ENCODE measurements at places on chromosomes 7 and 10.

- DNase-seq = no peak
Observed at GRCh38 chr10:49024484-49024883, 84.8 kb upstream of the LRRC18 start.

- no peak for DNase-seq
Observed at GRCh38 chr7:98387544-98388226, 13.2 kb downstream of the BAIAP2L1 start.

GRCh38 chr7:122329145-122329802, 24.7 kb upstream of the FEZF1 start:
- DNase-seq = no peak

GRCh38 chr7:106419455-106420182, 134.8 kb upstream of the NAMPT start:
- no peak for DNase-seq

DNA sequence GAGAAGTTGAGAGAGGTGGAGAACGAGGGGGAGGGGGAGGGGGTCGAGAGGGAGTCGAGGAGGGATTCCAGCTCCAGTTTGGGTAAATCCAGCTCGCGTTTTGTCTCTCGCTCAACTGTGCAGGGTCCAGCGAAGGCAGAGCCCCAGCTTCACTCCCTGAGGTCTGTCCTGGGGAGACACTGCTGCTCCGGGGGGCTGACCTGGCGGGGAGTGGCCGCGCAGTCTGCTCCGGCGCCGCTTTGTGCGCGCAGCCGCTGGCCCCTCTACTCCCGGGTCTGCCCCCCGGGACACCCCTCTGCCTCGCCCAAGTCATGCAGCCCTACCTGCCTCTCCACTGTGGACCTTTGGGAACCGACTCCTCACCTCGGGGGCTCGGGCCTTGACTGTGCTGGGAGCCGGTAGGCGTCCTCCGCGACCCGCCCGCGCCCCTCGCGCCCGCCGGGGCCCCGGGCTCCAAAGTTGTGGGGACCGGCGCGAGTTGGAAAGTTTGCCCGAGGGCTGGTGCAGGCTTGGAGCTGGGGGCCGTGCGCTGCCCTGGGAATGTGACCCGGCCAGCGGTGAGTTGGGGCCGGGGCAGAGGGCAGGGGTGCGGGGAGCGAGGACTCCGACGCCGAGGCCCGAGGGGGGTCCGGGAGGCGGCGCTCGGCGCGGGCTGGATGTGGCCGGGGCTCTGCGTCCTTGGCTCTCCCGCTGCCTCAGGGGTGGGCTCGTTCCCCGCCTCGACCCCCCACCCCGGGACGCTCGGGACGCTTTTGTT, at the start of gene TET1:
TET1 (plus strand) TSS at position 152 of the 757 bp plus-strand sequence. CDS start 12,002 bp downstream, outside the sequence.
- DNase-seq = no peak

GRCh38 chr10:46286991-46287693, at the start of gene ANTXRL:
ANTXRL (plus strand) TSS chr10:46286997; CDS start chr10:46287263, 266 bp downstream.
- DNase-seq = no peak

DNA sequence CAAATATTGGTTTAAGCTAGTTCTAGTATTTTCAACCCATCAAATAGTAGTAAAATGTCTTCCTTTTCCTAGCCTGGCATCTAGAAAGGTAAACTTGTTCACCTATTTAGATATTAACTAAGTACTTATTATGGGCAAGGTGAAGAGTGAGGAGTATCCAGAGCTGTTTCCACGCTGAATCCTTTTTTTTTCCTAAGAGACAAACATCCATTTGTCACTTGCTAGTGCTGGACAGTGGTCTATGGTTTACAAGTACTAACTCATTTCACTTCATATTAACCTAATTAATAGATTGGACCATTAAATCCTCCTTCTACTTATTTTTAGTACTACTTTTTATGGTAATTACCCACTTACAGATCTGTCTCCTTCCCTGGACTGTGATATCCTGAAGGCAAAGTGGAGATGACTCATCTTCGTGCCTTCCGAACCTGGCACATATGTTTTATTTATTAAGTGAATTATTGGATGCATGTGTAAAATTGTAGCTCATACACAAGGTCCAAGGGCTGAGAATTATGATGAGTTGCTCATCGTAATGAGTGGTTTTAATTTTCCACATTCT, 159.6 kb upstream of the IGFBP3 start:
- DNase-seq = no peak

GRCh38 chr7:32043688-32044087, 26.5 kb downstream of the PDE1C start:
- no peak for DNase-seq

GRCh38 chr10:118356628-118357027, 14.5 kb upstream of the FAM204A start:
- no peak for DNase-seq

DNA sequence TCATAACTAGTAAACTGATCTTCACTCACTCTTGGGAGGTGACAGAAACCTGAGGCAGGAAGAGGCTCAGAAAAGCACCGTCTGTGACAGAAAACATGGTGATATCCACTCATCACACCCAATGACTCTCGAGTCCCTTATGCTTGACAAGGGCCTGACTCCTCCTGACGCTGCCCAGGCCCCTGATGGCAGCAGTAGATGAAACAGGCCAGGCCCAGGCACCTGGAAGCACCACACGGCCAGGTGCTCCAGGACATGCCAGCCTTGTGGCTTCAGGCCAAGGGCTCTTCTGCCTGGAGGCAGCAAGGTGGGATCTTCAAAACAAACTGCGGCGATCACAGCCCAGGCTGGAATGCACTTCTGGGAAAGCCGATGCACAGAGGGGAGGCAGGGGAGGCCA, 89.3 kb downstream of the MAD1L1 start:
- no peak for DNase-seq

GRCh38 chr10:119518176-119518575, 24.3 kb downstream of the RGS10 start:
- no peak for DNase-seq

DNA sequence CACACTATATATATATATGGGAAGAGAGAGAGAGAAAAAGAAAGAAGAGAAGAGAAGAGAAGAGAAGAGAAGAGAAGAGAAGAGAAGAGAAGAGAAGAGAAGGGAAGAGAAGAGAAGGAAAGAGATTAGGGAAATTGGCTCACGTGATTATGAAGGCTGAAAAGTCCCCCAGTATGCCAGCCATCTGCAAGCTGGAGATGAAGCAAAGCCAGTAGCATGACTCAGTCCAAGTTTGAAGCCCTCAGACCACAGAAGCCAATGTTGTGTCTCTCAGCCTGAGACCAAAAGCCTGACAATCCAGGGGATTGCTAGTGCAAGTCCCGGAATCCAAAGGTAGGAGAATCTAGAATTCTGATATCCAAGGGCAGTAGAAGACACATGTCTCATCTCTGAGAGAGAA, 206.3 kb upstream of the PRSS1 start:
- no peak for DNase-seq

- no peak for DNase-seq
Observed at GRCh38 chr10:5975641-5976473, 1.5 kb downstream of the IL15RA start.

DNA sequence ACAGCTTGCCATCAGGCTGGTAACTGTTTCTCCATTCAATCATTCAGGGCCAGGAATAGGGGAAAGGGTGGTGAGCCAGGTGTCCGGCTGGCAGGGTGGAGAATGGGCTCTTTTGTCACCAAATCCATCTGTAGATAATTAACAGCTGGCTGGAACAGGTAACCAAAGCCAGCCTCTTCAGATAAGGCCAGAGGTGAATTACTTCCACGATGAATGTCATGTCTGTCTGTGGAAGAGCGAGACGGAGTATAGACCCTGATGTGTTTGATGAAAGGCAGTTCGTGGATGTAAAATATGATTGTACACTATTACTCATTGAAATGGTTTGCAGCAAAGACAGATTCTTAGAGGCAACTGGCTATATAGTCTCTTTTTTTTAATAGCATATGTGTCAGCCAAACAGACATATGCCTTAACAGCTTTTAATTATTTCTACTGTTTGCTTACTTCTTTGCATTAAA, 149.8 kb downstream of the KLF6 start:
- no peak for DNase-seq

- no peak for DNase-seq
Observed at GRCh38 chr7:29009947-29010346, 51.8 kb upstream of the TRIL start.

- no peak for DNase-seq
Observed at GRCh38 chr7:89926701-89927100, 227.6 kb upstream of the STEAP1 start.

DNA sequence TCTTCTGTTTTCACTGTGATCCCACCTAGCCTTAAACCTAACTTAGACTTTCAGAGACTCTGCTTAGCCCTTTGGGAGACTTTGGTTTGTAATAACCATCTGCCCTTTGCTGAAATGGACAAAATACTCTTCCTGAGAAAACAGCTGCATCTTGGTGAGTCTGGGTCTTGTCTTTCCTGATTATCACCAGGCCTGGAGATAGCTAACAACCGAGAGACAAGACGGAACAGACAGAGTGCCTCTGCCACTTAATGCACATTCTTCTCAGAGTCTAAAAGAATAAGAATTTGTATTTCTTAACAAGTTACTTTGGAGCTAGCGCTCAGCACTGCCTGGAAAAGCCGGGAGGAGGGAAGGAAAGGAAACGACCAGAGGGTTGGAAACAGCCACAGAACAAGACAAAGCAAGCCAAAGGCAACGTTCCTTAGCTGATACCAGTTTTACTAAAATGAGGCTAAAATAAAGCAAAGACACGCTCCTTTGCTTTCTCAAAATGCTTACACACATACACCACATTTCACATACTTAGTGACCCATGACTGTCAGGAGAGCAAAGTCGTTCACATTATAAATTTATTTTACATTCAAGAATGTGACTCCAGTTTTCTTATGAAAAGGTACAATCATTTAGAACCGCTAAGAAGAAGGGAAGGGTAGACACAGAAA, 70.3 kb upstream of the DGKI start:
- no peak for DNase-seq

GRCh38 chr10:18681366-18681765, 22.1 kb downstream of the ARL5B start:
- DNase-seq = no peak

DNA sequence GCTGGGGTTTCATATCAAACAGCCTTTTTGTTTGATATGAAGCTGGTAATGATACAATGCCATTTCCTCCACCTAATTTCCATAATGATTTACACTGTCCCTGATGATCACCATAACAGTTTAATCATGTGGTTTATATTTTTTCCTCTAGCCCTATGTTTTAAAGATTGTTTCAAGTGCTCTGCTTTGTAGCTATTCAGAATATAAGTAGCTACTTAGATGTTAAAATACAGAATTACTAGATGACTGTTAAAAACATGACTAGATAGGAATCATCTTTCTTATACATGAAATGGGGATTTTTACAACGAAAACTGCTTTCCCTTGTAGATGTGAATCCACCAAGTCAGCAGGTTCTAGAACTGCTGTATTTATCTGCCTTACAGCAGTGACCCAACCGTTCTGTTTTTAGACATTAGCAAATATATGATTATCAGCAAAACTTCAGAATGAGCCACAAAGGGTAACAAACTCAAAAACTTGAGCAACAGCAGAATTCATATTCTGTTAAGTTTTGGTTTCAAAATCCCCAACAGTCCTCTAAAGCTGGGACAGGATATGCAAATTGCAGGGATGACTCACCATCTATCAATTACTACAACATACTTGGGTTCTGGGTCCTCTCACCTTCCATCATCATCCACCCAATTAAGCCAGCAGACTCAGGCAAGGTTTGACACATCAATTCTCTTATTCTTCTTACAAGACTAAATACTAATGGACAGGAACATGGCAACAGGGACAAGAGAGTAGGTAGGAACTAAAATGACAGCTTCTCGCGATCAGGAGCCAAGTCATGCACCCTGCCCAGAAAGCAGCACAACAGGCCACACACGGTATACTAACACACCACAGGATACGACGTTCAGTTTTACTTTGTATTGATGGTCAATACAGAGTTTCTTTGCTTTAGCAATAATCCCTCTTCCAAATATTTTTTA, 83.9 kb downstream of the PIP4K2A start:
- no peak for DNase-seq

DNA sequence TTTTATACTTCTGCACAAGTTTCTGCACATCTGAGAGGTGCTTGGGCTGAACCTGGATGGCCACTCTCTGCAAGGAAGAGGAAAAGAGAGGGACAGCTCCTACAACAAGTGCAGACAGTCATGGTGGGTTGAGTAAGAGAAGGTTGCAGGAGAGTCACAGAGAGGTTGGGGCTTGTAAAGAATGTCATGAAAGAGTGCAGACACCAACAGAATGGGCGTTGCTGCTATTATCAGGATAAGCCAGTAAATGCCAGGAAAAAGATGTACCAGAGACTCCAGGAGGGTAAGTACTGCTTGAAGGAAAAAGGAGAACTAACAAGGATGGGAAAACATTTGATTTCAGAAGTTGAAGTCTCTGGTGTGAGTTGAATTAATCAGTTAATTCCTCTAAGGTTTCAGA, 77.8 kb upstream of the NRP1 start:
- DNase-seq = no peak

- no peak for DNase-seq
Observed at GRCh38 chr10:53236941-53237340, 464.4 kb upstream of the MBL2 start.

- DNase-seq = no peak
Observed at GRCh38 chr7:138837627-138838026, 39.6 kb upstream of the ATP6V0A4 start.

GRCh38 chr10:99523251-99523773, 9.4 kb upstream of the NKX2-3 start:
- DNase-seq = no peak

- DNase-seq = no peak
Observed at GRCh38 chr7:117776224-117776623, 97.0 kb downstream of the CTTNBP2 start.

DNA sequence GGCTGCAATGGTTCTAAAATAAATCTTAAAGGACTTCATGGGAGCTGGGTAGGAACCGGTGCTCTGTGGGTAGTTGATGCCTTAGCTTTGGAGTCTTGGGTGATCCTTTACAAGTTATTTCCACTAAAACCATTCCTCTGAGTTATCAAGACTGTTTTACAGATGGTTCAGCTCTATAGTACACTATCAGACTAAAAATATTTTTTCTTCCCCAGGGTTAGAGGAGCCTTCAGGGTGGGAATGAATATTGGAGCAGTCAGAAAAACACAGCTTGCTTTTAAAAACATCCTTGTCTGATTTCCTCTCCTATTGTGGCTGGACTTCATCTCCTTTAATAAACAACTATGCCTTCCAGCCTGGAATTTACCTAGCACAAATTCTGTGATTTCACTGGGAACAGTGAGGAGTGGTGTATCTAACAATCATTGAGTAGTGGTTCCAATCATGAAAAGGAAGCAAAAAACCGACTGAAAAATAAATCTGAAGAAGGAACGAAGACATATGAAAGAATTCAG, 102.6 kb upstream of the AFAP1L2 start:
- no peak for DNase-seq

GRCh38 chr10:120474956-120475355, 17.9 kb downstream of the PLPP4 start:
- DNase-seq = no peak

- no peak for DNase-seq
Observed at GRCh38 chr7:7203813-7204575, 21.6 kb downstream of the C1GALT1 start.

Data from activated CD8-positive, alpha-beta memory T cell treated with anti-CD3 and anti-CD28 coated beads for 1 hour (primary cell).